ENCODE measurements at places on chromosomes 13 and 19.

DNA sequence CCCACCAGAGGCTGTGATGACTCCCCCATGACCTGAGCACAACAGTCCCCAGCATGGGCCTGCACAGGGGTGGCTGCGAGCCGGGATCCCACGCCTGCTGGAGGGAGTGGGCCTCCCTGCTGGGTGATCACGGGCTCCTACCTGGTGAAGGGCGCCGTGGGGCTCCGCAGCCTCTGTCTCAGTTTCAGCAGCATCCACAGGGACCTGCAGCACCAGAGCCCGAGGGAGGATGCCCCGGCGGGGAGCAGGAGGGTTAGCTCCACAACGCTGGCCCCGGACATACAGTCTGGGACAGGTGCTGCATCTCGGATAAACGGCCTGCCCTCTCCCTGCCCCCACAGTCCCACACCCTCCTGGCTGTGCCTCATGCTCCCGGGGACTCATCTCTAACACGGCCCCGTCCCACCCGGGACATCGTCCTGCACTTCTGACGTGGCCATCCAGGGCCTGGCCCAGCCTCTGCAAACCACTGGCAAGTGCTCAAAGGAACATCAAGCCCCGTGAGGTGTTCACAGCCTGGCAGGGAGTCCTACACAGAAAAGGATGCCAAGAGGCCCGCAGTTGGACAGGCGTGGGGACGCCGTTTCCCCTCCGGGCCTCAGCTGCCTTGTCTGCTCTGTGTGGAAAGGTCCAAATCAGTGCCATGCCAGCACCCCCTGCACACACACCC, 10.5 kb downstream of the PEX11G start:
- DNase-seq = no peak

GRCh38 chr19:51689751-51690453, 3.2 kb upstream of the SPACA6 start:
- no peak for DNase-seq

GRCh38 chr19:38737281-38737865, 6.9 kb downstream of the CAPN12 start:
- no peak for DNase-seq

DNA sequence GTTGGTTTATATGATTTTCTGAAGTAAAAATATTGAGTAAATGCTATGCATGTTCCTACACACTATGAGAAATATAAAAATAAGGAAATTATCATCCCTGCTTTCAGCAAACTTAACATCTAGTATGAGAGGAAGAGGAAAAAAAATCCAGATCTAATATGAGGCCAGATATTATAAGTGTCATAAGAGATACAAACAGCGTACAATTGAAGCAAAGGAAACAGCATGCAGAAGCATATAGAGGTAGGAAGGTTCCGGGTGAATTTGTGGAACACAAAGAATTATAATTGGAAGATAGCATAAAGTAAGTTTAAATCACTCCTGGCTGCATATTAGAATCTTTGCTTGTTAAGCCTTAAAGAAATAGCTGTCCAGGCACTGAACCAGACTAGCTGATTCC, 88.3 kb downstream of the PDS5B start:
- no peak for DNase-seq

- DNase-seq = no peak
These were observed 86.7 kb upstream of the GPR12 start for GRCh38 chr13:26847281-26847680.

- DNase-seq = no peak
These were observed 8.5 kb downstream of the ZNF430 start for GRCh38 chr19:21028969-21029268.

DNA sequence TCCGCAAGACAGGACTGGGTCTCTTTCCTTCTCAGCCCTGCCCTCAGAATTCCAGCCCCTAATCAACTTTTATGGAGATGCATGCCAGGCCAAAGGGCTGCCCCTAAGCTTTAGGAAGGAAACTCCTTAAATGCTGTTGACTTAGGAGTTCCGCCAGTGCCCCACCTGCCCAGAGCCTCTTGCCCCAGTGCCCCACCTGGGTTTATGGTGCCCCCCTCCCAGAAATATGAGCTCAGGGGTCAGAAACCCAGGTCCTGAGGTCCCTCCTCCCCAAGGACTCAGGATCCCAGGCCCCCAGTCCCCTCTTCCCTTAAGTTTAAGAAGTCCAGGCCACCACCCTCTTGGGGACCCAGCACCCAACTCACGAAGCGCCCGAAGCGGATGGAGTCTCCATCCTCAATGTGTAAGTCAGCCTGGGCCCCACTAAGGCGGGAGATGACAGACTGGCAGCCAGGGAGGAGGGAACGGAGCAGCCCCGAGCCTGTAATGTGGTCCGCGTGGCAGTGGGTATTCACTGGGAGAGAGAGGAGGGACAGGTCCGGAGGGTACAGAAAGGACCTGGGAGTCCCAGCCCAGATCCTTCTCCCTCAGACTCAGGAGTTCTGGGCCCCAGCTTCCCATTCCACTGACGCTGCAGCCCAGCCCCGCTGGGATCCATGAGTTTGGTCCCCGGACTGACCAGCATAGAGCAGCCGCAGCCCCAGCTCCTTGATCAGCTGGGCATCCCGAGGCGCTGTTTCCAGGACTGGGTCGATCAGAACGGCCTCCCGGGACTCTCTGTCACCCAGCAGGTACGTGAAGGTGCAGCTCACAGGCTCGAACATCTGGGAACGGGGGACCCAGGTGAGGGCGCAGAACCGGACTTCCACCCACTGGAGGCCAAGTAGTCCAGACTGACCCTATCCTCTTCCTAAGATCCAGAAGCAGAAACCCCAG, 897 bp downstream of the ETHE1 start:
- no peak for DNase-seq

DNA sequence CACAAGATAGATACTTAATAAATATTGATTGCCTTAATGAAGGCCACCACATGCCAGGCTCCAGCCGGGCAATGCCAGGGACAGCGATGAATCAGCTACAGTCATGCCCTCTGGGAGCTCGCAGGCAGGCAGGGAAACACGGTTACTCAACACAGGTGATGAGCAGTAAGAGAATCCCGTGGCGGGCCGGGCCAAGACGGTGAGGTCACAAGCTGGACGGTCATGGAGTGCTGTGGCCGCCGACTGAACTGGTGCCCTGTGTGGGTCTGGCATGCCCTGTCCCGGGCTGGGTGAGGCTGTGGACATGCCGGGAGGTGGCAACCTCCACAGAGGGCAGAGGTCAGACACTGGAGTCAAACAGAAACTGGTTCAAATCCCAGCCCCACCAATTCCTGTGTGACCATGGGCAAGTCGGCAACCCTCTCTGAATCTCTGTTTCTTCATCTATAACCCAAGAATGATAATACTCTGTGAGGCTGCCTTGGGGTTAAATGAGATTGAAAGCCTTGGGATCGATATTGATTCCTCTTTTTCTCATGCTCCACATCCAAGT, 13.2 kb upstream of the PAK4 start:
- DNase-seq = no peak

DNA sequence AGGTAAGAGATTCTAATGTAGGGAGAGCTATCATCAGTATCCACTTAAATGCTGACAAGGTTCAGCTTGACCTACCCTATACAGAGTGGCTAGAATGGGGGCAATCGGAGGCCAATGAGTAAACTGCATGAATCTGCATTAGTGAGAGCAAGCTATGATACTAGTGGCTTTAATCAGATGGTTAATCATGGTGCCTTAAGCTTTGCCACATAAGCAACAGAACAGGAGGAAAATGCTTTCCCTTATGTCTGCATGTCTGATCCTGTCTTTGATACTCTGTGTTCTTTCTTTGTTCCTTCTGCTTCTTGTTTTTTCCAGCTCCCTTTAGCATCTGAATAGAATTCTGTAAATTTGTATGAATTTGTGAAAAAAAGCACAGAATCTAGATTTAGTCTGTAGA, 91.1 kb downstream of the WDFY2 start:
- no peak for DNase-seq
